ENCODE measurements at places on chromosomes 7 and 10.

GRCh38 chr7:33072471-33072870, 9.9 kb upstream of the NT5C3A start:
- no peak for DNase-seq

DNA sequence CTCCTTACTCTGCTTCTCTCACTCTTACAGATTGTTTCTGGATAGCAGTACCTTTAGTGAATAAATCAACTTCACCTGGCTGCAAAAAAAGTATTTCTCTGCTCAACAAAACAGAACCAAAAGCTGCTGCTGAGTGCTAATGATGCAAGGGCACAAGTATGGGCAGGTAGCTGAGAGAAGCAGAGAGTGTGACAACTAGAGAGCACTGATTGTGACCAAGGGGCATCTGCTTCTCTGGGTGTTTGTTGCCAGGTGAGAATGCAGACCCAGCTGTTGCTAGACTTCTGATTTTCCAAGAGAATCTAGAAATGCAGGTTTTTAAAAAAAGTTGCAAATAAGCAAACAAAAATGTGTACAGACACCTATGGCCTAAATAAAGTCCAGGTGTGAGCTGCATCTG, 25.3 kb upstream of the PPIF start:
- no peak for DNase-seq

DNA sequence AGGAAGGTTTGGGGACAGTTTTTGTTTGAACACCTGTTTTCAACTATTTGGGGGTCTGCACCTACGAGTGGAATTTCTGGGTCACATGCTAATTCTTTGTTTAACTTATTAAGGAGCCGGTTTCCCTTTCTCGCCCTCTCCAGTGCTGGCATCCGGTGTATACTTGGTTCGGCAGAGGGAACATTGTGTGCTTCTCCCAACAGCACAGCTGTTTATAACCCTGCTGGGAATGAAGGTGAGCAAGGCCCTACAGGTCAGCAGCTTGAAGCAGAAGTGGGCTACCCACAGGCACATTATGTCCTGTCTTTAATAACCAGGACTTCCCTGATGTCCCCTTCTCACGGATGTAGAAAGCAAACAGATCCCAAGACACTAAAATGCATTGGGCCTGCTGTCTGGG, 87.5 kb upstream of the PDCD4 start:
- DNase-seq: no peak

DNA sequence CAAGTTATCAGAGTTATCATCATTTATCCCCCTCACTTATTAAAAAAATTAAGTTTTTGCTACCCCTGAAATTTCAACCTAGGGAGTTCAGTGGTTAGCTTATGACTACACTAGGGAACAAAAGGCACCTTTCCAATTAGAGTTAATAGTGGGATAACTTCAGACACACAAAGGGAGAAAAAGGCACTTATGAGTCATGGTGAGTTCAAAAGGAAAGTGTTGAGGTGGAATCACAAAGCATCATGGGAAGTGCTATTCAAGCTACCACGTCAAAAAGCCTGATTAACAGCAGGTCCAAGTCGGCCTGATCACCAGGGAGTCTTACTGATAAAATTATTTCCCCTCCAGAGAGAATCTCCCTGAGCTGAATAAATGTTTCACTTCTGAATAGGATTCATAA, 165.7 kb downstream of the C7orf25 start:
- no peak for DNase-seq

DNA sequence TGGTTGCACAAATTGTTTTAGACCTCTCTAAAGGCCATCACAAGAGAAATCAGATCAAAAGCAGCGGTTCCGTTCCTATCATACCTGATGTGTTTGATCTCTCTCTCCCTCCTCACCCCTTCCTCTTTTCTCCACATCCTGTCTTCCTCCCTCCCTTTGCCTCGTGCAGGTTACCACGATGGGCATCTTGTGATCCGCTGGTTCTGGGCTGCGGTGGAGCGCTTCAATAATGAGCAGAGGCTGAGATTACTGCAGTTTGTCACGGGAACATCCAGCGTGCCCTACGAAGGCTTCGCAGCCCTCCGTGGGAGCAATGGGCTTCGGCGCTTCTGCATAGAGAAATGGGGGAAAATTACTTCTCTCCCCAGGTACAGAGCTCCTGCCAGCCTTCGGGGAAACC, 28.5 kb upstream of the STK17A start:
- no peak for DNase-seq

GRCh38 chr7:97015756-97016380, 8.8 kb downstream of the DLX5 start:
- DNase-seq: no peak

DNA sequence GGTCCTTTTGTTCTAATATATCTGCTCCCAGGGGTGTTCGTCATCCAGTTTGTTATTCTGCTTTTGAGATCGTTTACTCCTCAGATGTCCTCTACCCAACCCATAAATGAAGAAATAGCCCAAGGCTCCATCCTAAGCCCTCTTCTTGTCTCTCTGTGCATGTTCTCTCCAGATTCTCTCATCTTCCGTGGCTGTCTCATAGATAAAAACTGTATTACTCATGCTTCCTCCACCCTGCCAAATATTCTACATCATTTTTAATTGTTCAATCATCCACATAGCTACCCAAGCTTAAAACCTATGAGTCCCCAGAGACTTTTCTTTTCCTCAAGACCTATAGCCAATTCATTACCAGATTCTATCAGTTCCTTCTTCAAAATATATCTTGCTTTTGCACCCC, 44.9 kb downstream of the CAV1 start:
- DNase-seq: peak; percentile 93

- DNase-seq: no peak
Measured at GRCh38 chr7:11133436-11133959, 159.8 kb downstream of the PHF14 start.

DNA sequence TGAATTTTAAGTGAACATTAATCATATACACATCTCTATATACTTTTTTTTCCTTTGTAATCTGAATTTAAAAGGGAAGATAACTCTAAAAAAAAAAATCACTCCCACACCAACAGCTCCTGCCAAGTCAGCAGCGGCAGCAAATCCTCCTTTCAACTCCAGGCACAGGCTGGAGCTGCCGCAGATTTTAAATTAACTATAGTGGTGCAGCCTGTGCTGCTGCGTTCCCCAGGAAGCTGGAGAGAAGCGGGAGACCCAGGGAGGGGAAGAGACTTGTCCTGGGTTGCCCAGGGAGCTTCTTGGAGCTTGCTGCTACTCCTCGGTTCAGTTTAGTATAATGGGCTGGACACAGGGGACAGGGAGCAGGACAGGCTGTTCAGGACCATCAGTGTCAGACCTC, 32.6 kb upstream of the HSPB1 start:
- no peak for DNase-seq

DNA sequence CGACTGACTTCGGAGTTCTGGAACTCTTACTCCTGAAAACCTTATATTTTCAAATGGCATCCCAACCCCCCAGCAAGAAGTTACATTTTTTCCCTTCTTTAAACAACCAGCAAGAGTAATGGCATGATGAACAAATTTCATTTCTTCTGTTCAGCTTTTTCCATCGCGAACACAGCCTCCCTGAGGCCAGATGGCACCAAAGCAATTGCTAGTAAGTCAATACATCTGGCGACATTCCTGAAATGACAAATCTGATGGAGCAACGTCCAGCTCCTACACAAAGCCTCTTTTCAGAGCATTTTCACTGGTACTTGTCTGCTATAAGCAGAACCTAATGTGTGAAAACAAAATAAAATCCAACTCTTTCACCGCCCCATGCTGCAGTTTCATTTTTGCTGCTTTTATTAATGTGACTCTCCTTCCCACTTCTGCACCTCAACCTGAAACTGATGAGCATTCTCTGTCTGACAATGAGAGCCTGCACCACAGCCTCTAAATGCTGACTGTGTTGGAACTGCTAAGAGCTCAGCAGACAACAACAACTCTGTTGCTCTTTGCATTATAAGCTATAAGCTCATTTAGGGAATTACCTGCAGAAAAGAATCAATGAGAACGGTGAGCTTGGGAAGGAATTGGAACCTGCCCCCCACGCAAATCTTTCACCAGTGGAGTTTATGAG, 229.8 kb downstream of the FGFR2 start:
- no peak for DNase-seq

DNA sequence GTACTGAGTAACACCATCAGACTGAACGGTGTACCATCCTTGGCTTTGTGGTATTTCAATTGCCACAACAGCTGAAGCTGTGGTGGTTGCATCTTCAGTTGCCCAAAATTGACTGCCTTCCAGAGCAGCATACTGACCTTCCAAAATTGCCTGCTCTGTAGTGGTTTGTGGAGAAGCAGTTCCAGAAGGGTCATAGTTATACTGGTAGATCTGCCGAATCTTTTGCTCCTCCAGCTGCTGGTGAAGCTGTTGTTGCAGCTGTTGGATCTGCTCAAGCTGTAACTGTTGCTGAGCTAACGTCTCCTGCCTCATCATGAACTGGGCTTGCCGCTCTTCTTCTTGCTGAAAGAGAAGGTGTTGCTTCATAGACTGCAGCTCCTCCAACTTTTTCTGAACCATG, 212.2 kb downstream of the PCLO start:
- no peak for DNase-seq

GRCh38 chr10:74419958-74420375, 268.9 kb downstream of the ADK start:
- DNase-seq: no peak

DNA sequence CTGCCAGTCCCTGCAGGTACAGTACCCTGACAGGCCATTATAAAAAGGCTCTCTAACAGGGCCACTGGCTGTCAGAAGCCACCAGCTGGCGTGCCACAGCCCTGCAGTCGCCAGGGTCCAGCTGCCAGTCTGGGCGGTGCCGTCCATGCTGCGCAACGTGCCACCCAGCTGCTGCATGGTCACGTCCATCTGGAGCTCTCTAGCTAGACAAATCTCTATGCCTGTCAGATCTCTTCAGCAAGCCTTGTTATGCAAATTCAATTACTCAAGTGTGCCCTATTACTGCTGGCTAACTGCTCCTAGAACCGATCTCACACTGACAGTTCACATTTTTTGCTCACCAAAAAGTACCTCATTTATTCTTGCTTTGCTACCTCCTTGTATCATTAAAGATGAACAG, 75.9 kb downstream of the HIBADH start:
- no peak for DNase-seq

GRCh38 chr10:127745861-127746260, 8.9 kb downstream of the FOXI2 start:
- no peak for DNase-seq

DNA sequence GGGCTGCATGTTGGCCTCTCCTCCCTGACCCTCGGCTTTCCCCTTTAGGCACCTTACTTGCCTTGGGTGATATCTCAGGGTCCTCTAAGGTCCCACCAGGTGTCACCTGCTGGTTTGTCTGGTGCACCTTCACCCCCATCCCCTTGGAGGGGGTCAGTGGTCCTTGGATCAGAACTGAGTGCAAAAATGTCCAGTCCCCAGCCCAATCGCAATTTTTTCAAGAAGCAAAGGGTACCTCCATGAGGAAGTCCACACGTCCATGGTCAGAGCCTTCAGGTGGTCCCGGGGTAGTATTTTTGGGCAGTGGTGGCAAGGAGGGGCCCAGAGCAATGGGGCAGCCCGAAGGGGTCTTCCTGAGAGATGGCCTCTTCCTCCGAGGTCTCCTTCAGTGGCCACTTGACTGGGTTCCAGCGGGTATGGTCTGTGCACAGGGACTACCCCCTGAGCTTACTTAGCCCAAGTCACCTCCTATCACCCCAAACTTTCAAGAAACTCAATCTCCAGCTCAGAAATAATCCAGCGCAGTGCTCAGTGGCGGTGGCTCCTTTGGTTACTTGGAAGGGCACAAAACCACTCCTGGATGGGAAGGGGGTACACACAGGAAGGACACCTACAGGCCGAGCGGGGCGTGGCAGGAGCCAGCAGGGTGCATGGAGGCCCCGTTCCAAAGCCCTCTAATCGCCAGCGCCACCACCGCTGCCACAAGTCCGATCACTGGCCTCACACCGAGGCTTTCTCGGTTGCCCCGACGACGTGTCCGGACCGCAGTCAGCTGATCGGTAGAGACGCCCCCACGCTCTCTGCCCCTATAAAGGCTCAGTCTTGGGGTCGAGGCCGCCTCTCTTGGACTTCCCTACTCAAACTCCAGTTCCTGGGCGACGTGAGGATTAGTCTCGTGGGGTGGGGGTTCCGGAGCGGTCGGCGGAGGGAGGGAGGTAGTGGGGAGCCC, 4.5 kb downstream of the SAP25 start:
- no peak for DNase-seq

DNA sequence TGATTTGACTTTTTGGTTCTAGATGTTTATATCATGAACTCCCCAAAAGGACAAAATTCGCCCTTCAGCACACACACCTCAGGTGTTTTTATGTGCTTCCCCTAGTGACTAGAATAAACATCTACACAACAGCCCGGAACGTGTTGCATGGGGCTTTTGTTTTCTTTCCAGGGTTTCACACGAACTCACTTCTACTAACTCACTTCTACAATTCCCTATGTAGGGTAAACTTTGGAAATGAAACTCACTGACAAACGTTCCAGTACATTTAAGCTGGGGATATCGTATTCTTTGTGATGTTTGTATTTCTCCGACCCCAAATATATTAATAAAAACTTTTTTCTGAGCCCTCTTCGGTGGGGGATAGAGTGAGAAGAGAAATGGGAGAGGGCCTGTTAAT, 1.4 kb downstream of the TRA2A start:
- DNase-seq: no peak

- DNase-seq: no peak
Measured at GRCh38 chr7:128167791-128168666, 73.0 kb upstream of the LEP start.

GRCh38 chr10:71854031-71854430, 3.0 kb upstream of the PSAP start:
- DNase-seq: no peak

DNA sequence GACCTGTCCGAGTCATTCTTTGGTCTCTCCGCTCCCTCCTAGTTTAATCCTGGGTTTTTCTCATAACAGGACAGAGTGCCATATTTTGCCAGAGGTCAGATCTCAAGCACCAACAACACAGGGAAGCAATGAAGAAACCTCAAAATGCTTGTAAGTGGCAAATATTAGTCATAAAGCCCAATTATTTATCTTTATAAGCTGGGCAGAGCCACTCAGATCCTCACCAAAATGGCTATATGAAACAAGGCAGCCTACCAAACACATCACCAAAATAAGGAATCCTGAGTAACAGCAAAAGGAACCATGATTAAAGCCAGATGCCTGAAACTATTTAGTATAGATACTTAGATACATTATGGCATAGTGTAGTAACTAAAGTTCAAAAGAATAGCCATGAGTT, 4.7 kb downstream of the ECD start:
- no peak for DNase-seq

GRCh38 chr10:48557511-48558123, 47.3 kb downstream of the ARHGAP22 start:
- DNase-seq: no peak

- DNase-seq: no peak
Measured at GRCh38 chr10:63140077-63140476, 6.9 kb downstream of the NRBF2 start.

DNA sequence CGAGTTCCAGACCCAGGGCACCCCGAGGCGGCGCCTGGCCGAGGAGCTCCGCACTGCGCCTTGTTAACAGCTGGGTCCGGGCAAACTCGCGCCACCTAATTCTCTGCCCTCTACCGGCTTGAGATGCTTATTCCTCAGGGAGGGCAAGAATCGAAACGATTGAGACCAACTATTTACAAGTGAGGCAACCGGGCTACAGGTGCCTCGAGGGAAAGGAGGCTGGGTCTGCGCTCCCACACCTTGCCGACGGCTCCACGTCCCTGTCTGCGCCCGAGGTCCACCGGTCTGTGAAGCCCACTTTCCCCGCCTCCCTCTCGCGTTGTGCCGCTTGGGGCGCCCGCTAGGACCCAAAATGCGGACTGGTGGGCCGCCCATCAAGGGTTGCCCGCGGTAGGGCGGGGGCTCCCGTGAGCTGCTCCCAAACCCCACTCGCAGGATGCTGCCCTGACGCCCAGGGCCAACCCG, 527 bp downstream of the AKR1B1 start:
- DNase-seq: no peak
